ENCODE measurements at places on chromosomes 5 and 9.

DNA sequence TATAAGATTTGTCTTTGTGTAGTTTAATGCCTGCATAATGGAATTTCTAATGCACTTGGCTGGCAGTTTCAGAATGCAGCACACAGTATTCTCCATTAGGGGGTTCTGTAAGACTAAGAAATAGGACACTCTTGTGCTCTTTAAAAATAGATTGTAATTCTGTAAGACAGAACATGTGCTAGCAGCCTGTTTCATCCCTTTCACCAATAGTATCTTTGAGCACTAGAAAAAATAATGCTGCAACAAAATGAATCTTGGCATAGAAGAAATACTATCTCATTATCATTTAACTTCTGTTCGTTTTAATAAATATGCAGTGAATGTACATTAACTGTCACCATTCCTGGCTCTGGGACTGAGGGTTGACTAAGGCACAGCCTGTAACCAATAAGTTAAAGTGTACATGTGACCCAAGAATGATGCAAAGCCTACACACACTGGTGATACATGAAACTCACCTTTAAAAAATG is 23.8 kb upstream of the ZNF622 start:
- DNase-seq: no peak

DNA sequence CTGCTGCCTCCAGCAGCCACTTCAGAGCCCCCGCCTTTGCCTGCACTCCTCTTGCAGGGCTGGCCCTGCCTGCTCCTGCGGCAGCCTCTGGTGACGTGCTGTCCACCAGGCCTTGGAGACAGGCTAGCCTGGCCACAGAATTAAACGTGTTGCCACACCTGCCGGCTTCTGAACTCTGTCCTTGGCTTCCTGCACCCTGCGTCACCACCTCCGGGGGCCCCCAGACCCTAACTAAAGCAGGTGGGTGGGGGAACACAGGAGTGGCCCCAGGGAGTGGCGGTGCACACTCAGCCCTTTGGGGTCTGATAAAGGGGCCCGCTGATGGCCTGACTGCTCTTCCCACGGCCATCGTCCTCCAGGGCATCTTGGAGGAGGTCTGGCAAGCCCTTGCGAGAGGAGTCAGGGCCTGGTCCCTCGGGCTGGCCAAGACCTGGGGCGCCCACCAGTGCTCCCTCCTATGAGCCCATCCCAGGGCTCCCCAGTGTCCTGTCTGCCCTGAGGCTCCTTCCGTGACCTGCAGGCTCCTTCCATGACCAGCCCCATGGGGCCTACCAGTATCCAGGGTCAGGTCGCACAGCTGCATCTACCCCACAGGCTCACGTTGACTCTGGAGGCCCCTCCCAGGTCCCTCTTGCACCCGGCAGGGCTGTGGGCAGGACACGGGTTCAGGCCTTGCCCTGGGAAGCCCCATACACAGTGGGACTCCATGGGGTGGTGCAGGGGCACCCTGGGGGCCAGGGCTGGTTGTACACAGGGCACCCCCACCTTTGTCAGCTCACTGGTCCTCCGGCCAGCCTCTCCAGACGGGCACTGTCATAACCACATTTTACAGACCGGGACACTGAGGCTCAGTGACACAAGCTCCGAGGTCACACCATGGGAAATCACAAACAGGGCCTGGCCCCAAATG is 1.0 kb upstream of the MAMDC4 start:
- no peak for DNase-seq

- no peak for DNase-seq
Measured at GRCh38 chr5:154196955-154197652, 6.6 kb downstream of the GALNT10 start.

DNA sequence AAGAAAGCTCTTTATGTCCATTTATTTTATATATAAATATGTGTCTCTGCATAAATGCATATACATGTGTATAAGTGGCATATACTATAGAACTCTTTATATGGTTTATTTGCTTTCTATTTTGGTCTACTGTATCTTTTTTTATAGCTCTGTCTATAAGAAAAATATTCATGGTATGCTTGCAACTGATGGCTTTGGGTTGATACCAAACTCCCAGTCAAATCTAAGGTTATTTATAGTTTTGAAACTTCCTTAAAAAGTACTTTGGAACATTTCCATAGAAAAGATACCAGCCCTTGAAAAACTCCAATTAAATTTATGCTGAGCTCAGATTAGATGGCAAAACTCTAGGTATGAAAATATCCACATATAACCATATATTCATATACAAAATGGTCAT is 120.0 kb upstream of the KLF9 start:
- no peak for DNase-seq

Measured in NK-92 treated with Interleukin-12 subunit alpha and Interleukin-12 subunit beta, amount 100 ng/mL, for 24 hours (cell line).